ENCODE measurements at places on chromosomes 11 and 22.

DNA sequence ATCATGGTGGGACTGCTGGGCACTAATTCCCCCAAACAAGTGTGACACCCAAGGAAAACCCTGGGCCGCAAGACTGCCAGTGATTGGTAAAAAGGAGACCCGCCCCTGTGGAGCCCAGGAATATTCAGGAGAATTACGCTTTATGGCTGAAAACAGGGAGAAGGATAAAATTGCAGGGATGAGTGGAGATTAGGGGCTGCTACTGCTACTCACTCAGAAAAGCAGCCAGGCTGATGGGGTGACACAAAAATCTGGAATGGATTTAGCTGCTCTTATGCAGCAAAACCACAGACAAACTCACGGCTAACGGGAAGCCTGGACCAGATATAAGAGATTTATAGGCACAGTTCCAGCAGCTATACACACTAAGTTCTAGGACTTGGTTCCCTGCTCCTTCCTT is 4.4 kb upstream of the FBXO3 start:
- no peak for DNase-seq

GRCh38 chr11:44308256-44308922 is 1.6 kb downstream of the ALX4 start:
- no peak for DNase-seq

DNA sequence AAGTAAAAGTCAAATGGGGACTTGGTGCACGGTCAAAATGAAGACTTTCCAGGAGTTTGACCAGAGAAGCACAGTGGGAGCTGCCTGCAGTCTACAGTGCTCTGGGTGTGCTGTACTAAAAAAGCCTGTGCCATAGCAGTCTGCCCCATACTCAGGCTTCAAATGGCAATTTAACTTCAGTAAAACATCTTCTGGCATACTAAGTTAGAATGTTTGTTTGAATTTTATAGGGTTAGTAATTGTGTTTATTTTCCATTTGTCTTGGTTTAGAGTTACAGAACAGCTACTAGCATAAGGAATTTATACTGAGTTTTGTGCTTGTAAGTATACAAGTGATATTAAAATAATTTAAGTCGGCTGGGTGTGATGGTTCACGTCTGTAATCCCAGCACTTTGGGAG is 29.3 kb upstream of the LIPT2 start:
- DNase-seq: no peak

DNA sequence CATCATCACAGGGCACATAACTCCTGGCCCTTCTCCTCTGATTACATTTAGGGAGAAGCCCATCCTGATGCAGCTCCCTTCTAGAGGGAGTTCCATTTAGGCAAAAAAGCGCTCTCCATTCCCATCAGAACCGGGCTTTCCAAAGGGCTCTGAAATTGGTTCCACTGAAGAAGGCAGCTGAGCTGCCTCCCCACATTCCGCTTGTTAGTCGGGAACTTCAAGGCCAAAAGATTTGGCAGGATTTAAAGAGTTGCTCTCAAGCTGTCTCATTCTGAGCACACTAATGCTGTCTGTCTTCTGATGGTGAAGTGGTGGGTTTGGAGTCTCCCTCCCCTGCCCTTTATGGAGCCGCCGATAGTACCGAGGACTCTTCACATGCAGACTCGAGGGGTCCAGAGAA is 26.6 kb upstream of the CABP7 start:
- no peak for DNase-seq

DNA sequence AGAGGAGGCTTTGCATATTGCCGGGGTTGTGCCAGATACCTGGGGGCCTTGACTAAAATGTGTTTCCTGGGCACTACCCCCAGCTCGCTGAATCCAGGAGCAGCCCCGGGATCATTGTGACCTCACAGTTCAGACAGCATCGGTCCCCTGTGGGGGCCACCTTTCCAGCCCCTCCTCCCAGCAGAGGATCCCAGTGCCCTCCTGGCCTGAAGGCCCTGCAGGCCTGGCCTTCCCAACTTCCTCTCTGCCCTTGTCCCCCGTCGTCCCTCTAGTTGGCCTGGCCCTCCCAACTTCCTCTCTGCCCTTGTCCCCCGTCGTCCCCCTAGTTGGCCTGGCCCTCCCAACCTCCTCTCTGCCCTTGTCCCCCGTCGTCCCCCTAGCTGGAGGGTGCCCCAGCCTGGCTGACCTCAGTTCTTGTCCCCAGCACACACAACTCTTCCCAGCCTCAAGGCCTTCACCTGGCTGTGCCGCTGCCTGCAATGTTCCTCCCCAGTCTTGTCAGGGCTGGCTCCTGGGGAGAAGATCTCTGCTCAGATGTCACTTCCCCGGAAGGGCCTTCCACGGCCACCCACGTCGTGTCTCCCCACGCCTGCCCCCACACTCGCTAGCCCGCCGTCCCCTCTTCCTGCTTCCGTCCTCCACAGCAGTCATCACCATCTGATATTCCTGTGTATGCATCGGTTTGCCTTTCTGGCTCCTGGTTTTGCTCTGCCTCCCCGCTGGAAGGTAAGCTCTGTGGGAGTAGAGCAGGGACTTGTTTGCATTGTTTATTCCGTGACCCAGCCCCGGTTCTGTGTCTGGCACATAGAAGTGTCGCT is 12.6 kb upstream of the ANO1 start:
- no peak for DNase-seq

GRCh38 chr22:40240686-40241085 is 63.0 kb downstream of the TNRC6B start:
- peak; percentile 43 for DNase-seq

- no peak for DNase-seq
Measured at GRCh38 chr11:13875643-13876042, 86.9 kb upstream of the SPON1 start.

DNA sequence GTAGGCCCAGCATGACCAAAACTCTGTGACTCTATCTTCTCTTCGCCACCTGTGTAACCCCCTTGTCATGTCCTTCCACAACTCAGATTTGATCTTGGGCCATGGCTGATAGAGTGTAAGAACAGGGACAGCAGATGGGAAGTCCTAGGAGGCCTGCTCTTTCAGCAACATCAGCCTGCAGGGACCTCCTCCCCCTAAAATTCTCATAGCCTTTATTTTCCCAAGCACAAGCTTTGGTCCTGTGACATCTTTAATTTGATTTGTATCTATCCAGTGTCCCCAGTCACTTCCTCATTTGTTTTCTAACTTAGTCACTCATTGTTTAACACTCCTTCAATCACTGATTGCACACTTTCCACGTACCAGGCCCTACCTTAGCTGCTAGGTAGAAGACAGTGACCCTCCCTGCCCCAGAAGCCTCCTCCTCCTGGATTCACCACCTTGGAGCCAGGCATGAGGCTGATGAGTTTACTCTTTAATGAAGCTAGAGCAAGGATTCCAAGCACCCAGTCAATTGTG is 5.3 kb downstream of the UBQLN3 start:
- no peak for DNase-seq

DNA sequence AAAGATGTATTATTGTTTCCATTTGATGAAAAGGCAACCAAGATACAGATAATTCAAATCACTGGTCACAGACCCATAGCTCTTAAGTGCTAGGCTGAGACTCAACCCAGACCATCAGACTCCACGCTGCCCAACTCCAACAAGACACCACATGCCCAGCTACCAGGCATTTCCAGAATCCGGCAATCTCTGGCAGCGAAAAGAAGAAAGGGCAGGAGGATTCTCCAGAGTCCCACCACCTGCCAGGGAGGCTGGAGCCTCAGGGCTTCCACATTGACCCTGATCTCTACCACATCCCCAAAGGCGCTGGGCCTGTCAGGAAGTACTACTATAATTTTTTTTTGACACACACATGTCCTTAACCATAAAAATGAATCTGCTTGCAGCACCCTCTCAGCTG is 61.4 kb upstream of the ARFGAP3 start:
- DNase-seq: no peak

DNA sequence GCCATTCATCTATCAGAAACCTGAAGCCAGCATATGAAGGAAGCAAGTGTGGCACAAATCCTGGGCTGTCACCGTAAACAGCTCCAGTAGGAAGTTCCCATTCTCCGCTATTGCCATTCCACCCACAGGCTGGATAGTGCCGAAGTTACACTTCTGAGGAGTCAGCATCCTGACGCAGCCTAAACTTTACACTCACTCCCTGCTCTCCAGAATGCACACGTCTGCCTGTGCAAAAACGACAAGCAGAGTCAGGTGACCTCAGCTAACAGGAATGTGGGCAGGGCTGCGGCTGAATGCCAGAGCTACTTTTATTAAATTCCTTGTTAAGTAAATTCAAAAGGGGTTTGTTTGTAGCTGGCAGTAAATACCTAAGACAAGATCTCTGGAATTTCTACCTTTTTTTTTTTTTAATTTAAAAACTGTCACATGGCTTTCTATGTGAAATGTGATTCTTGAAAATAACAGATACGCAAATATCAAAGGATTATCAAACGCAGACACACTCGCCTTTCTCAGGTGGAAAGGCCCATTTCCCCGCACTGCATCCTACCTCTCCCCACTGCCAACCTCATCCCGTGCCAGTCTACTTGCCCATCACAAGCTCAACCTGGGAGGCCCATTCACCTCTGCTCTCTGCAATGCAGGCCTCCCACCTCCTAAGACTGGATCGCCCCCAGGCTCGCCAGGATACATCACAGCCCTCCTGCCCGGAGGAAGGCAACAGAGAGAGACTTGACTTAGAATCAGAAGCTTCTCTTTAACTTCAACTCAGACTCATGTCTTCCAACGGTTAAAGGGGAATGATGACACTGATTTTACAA is 33.5 kb downstream of the NFRKB start:
- no peak for DNase-seq

DNA sequence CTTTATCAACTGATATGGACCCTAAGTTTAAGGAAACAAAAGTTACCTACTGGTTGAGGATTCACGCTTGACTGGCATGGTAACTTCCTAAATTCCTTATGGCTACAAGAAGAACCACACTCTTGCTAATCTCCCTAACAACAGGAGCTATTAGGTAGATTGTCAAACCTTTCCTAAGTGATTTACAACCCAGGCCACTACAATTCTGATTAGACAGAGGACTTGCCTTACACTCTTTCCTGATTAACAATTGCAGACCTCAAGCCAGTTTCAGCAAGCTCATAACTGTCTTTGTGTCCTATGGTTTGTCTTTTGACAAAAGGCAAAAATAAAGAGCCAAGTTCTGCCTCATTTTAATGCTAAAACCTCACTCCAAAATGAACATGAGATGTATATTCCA is 16.3 kb downstream of the OR52K2 start:
- DNase-seq: no peak

DNA sequence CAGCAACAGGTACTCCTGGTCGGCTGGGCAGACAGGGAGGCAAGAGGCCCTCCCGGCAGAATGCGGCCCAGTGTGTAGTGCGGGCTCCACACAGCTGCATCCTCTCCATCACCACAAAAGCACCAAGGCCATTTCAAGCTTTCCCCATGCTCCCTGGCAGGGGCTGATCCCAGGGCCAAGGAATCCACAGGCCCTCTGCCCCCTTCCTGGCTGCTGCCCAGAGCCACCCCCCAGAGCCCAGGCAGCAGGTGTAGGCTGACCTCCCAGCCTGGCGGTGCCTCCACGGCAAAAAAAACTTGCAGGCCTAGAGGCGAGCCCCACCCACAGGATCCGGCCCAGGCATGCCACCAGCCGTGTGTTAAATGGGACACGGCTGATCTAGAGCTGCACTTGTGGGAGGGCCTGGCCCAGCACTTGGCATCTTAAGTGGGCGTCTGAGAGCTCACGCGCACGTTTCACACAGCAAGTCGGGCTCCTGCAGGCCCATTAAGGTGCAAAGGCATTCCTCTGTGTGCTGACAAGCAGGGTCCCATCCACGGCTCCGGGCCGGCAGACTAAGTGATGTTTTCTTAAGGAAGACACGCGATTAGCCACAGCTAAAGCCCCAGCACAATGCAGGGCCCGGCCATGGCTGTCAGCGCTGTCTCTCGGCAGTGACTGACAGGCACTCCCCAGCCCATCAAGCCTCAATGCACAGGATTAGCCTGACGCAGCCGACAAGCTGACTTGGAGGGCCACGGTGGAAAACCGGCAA is 19.8 kb upstream of the GNB1L start:
- DNase-seq: peak; percentile 35

- no peak for DNase-seq
Measured at GRCh38 chr11:93741882-93742226, 382 bp downstream of the C11orf54 start.

GRCh38 chr22:39994041-39994565 is 651 bp upstream of the FAM83F start:
- DNase-seq: peak; percentile 30

- DNase-seq: no peak
Measured at GRCh38 chr22:34784056-34784455, 281.9 kb upstream of the ISX start.

DNA sequence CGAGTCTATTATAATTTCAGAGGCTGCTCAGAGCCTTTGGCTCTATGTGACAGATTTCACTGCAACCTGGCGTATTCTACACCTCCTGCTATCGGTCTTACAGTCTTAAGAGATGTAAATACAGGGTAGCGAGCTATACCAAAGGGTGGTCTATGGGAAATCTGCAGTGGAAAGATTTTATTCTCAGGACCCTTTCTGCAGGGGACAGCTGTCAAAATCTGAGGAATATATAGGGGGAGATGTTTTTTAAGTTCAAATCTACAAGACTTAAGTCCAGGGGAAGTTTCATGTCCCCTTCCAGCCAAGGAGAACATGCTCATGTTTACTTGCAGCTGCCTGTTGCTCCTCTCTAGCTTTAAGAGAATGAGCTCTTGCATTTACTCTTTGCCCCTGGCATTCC is 62.7 kb downstream of the MICAL2 start:
- no peak for DNase-seq

DNA sequence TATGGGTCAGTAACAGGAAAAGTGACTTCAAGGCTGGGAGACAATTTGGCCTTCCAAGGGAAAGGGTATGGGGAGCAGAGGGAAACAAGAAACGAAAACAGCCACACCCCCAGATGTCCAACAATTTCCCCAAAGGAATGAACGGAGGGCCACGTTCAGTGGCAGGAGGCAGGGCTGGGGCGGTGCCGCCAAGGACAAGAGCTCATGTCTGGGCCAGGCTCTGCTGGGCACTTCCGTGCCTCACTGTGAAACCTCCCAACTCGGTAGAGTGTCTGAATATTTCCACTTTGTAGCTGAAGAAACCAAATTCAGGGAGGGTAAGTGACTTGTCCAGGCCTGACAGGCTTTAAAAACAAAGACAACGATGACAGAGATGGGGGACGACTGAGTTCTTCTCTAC is 11.9 kb downstream of the IFT27 start:
- no peak for DNase-seq

DNA sequence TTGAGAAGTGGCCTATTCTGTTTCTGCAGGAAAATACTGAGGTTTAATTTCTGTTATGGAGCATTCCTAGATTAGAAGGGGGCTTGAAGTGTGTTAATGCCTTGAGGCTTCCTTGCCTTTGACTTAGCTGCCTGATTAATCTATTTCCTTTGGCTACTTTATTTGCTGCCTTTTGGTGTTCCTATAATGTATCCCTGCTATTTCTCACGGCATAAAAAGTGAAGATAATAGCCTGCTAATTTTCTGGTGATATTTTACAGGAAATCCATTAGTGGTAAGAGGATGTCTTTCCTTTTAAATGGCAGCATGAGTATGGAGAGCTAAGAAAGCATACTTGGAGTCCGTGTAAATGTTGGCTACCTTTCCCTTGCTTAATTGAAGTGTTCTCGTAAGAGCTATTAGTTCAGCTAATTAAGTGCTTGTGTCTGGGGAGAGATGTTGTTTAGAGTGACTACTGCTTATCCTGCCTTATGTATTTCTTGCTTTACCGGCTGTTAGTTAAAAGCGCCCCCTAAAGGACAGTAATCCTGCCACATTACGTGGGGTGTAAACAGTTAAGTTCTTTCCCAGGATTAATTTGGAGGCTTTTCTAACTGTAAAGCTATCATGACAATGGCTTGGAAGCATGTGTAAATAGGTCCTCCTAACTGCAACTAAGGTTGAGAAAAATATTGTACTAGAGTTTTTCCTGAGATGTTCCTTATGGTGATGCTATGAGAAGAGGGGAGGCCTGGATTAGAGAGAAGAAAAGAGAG is 45.6 kb downstream of the ZNF280B start:
- no peak for DNase-seq

GRCh38 chr22:29733362-29734201 is 13.8 kb downstream of the CABP7 start:
- no peak for DNase-seq
